CD4-positive, CD25-positive, alpha-beta regulatory T cell (primary cell): ENCODE measurements at places on chromosomes 6 and 20. TPM values are rescaled to one million over a fixed set of nuclear protein-coding genes. Genes with fewer than 3 reads are reported as not detected.

DNA sequence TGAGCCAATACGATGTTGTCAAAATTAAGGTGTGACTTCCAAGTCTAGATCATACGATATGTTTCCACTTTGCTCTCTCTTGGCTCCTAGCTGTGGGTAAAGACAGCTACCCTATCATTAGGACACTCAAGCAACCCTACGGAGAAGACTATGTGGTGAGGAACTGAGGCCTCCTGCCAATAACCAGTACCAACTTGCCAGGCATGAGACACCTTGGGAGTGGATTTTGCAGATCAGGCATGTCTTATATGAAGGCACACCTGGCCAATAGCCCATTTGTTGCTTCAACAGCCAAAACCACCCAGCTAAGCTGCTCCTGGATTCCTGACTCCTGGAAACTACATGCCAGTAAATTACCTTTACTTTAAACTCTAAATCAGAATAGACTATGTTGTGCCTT lies 863.4 kb downstream of the DHX35 start:
- DNase-seq: no peak

Gene BTNL2
- total RNA-seq: not detected

DNA sequence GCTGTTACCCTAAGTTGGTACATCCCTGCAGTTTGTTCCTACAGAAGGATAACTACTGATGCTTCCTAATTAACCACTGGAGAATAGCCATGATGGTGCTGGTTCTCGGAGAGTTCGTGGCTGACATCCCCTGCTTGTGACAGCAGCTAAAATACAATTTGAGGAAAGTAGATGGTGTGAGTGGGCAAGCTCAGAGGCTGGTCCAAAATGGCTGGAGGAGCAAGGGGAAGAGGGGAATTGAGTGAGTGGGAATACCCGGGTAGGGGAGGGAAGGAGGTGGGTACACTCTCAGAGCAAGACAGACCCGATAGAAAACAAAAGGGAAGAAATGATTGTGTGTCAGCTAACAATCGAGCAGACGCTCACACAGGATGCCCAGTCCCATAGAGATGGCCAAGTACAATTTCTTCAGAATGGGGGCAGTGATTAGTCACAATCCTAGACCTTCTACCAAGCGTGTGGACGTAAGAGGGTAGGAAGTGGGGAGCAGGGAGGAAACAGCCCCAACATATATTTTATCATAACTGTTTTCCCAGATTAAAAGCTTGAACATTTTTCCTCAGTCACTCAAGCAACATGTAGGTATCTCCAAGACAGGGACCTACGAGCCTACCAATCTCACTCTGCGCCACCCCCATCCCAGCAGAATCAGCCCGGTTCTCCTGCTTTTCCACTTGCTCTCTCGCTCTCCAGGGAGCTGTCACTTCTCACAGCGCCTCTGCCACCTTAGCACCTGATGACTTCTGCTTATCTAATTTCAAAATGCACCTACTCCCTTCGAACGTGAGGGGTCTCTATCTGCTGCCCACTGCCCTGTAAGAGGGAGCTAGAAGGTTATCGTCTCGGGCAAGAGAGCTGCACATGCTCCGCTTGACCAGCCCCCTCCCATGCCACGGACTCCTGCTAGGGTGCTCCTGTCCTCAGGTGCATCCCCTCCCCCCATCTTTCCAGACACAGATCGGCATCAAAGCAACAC lies 26.2 kb downstream of the RIPOR2 start:
- DNase-seq: no peak

DNA sequence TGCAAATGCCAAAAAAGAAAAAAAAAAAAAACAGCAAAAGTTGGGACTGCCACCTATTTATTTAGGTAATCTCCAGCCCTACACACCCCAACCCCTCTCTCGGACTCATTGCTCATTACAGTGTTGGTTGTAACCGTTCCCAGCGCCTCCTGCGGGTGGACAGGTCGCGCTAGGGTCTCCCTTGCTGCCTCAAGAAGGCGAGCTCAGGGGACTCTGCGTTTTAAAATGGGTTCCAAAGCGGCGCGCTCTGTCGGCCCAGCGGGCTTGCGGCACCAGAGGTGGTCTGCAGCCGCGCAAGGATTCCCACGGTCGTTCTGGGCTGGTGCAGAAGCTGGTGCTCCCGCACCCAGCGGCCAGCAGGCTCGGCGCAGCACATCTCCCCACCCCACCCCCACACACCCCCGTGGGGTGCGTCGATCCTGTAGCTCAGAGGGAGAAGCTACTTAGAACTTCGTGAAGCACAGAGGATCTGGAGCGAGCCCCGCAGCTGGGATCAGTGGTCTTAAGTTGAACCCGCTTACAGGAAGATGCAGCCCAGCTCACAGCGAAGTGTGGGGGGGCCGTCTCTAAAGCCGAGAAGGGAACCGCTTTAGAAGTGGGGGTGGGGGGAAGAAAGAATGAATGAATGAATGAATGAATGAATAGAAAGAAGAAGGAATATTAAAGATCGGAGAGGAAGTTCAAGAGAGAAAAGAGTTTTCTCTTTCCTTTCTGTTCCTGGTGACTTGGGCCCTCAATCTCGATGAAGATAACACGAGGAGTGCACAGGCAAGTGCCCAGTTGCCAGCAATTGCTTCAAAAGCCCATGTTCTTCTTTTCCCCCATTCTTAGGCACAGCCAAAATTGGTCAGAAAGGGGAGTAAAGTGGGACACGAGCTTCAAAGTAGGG lies 780 bp downstream of the TFAP2A start:
- DNase-seq: no peak

DNA sequence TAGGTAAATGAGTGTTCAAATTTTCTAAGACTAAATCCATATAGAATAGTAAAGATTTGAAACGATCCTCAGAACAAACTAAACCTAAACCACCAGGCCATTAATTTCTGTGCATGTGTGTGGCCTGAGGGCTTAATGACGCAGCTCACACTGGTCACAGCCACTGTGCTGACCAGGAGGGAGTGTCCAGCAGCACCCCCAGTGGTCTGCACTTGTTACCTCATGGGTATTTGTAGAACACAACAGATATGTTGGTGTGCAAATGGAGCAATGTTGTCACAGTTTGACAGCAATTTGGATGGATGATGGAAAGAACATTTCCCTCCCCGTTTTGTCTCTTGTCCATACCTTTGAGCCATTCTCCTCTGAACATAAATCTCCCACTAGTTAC lies 122.4 kb upstream of the EXOC2 start:
- no peak for DNase-seq

- DNase-seq: no peak
These were observed 141.5 kb upstream of the PDE10A start for GRCh38 chr6:165804331-165805066.

- no peak for DNase-seq
These were observed 27.7 kb downstream of the PHF3 start for GRCh38 chr6:63663147-63663955.

Gene FHL5
- not detected for total RNA-seq
